ENCODE measurements at places on chromosomes 3 and 15.

DNA sequence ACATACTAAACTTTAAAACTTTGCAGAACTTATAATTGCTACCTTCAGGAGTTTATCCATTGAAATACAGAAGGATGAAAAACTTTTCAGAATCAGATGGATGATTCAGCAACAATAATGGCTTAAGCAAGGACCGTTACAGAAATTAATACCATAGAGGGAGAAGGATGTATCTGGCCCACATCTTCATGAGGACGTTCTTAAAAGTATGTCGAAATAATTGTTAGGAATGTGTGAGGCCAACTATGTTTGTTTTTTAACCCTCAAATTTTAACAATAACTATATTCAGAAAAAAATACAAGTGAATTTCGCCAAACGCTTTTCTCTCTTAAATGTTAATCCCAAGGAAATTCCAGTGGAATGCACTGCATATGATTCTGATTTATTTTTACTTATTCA, 105.2 kb upstream of the EPHA3 start:
- H3K4me3 ChIP-seq = no peak overlapping the region
- DNase-seq = no peak
- no peaks in the 10 kb centered on the region for H3K4me1 ChIP-seq
- H3K36me3 ChIP-seq = no peaks in the 10 kb centered on the region

GRCh38 chr3:126378341-126378751, 16.4 kb upstream of the CFAP100 start:
- no peaks in the 10 kb centered on the region for H3K4me1 ChIP-seq
- no peaks in the 10 kb centered on the region for H3K36me3 ChIP-seq
- no peak for DNase-seq
- H3K27me3 ChIP-seq = peaks cover 17% of the 10 kb centered on the region

DNA sequence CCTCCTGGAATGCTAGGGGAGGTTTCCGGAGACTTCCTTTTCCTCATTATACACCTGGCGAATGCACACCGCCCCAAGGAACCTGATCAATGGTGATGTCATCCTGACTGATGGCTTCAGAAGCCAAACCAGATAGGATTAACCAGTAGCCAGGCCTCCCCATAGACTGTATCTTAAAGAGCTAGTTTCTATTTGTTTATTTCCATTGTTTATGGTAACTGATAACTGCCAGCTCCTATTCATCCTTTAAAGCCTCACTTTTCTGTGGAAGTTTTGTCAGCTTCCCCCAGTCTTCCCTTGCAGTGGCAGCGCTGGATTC, at the start of gene MKRN2OS:
TSS of gene MKRN2OS (minus strand) at position 27 of the 319 bp plus-strand sequence. CDS start 35 bp downstream, outside the sequence.
- H3K27me3 ChIP-seq = no peaks in the 10 kb centered on the region
- no peaks in the 10 kb centered on the region for H3K4me1 ChIP-seq
- DNase-seq = peak; percentile 44
- no peak within 1 kb of the TSS for H3K27ac ChIP-seq
- H3K4me3 ChIP-seq = no peak within 1 kb of the TSS

- no peak overlapping the region for H3K27ac ChIP-seq
- H3K27me3 ChIP-seq = no peaks in the 10 kb centered on the region
- DNase-seq = no peak
These were observed 1249.8 kb downstream of the ROBO1 start for GRCh38 chr3:78517965-78518364.

DNA sequence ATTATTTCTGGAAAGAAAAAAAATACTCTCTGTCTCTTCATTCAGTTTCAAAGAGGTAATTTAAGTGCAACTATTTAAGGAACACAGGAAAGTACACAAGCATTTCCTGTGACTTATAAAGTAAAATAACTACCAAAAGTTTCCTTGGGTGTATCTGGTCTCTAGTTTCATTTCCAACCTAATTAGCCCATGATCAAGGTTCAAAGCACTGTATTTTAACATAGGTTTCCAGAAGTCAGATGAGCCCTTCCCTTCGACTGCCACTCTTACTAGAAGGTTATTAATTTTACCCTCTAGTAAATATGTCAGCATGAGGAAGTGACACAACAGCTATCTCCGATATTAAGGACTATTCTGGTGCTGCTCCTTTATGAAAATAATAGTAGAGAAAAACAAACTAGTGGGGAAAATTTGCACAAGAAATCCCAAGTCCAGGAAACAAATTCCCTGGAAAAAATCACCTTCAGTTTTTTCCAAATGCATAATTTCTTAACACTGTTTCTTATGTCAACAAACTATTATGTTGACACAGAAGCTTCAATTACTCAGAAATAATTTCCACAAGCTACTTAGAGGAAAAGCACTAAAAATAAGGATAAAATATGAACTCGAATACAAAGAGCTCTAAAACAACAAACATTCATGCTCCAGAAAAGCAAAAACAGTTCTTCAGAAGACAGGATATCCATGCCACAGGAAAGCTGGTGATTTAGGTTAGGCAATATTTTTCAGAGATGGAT, 35.3 kb downstream of the CCPG1 start:
- no peaks in the 10 kb centered on the region for H3K27me3 ChIP-seq
- peak; percentile 4 for DNase-seq
- H3K27ac ChIP-seq = no peak overlapping the region
- no peak overlapping the region for H3K4me3 ChIP-seq
- H3K36me3 ChIP-seq = peaks cover 12% of the 10 kb centered on the region
- H3K4me1 ChIP-seq = no peaks in the 10 kb centered on the region

DNA sequence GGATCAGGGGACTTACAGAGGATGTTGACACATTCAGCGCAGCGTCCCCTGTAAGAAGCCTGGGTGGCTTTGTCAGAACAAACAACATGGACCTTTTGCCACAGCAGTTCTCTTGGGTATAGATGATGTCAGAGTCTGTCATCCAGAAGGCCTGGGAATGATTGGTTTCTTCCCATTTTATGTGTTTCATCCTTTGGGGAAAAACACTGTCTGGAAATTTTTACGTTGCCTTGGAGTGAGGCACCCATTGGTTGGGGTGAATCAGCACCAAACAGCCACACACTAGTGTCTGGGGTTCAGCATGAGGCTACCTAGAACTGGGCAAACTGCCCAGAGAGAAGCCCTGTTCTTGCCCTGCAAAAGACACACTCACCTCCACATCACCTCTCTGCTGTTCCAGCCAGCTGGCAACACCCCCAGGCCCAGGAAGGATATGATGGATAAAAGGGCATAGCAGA, 123.0 kb downstream of the FAM43A start:
- no peaks in the 10 kb centered on the region for H3K36me3 ChIP-seq
- no peaks in the 10 kb centered on the region for H3K4me1 ChIP-seq
- no peak overlapping the region for H3K27ac ChIP-seq
- peaks cover 10% of the 10 kb centered on the region for H3K27me3 ChIP-seq
- H3K4me3 ChIP-seq = no peak overlapping the region
- peak; percentile 47 for DNase-seq

GRCh38 chr15:57591822-57592367, at the start of gene MYZAP:
MYZAP (plus strand) TSS chr15:57591904; CDS start chr15:57592035, 131 bp downstream.
- H3K27me3 ChIP-seq = peaks cover 77% of the 10 kb centered on the region
- peak within 1 kb of the TSS; percentile 61 for H3K4me3 ChIP-seq
- peaks cover 7% of the 10 kb centered on the region for H3K4me1 ChIP-seq
- H3K27ac ChIP-seq = no peak within 1 kb of the TSS
- H3K36me3 ChIP-seq = no peaks in the 10 kb centered on the region

DNA sequence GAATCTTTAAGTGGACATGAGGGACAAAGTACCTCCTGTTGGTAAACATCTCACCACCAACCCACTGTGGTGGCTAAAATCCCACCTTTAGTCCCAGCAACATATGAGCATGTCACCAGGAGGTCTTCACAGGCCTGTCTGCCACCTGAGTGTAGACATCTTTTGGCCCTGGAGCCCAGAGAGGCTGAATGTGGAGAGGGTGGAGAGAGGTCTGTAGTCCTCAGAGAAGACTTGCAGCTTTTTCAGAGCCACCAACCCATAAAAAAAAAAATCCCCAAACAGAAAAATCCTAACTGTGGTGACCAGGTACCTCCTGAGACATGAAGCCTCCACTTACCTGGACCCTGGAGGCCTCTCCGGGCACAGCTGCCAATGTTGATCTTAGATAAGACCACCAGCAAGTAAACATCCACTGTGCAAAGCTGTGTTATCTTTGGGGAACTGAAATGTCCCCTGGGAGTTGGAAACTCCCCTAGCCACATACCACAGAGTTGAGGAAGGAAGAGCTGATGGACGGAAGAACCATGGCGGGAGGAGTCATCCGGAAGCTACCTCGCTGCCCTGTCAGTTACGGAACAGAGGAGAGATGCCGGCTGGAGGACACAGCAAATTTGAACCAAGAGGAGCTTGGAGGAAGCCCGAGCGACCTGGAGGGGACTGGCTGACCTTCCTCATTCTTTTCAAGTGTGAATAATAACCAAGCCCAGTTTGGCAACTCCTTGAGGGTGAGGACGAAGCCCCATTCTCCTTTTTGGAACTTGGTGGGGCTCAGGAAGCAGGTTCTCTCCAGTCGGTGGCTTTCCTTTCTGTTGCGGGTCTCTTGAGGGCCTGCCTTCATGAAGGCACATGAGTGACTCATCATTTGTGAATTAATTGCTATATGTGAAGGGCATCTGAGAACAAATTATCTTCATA, at the start of gene GHRL:
TSS of gene GHRL (minus strand) at position 443 of the 915 bp plus-strand sequence. CDS start 2,767 bp downstream, outside the sequence.
- H3K36me3 ChIP-seq = peaks cover 64% of the 10 kb centered on the region
- no peaks in the 10 kb centered on the region for H3K27me3 ChIP-seq
- no peak within 1 kb of the TSS for H3K27ac ChIP-seq
- peak; percentile 24 for DNase-seq
- peaks cover 2% of the 10 kb centered on the region for H3K4me1 ChIP-seq

DNA sequence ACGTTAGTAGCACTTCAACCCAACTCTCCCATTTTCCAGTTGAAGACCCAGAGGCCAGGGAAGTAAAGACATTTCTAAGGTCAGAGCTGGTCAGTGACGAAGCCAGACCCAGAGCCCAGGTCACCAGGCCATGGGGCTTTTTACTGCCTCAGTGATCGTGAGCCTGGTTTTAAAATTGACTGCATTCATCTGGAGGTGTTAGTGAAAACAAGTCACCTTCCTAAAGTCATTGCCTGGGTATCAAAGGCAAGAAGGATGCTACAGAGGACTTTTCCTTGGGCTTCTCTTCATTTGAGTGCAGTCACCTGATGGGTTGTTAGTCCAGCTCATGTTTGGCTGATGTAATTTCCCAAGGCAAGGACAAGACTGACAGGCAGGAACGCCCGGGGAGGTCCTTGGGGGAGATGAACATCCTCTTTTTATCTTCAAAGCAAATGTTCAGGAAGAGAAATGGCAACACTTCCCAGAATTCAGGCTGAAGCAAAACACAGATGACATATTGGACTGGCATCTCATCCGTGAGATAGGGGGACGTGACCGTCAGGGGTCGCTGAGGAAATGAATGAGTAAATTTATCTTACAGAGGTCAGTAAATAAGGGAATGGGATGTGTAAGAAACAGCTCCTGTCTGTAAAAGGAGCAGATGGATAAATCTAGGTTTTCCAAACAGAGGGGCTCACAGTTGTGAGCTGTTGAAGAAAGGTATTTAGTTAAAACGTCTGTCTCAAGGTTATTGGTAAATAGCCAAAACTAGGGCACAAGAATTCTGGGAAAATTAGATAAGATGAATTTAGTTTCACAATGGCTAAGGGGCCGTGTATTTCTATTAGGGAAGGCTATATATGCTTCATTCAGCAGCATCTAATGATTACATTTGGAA, 201.2 kb downstream of the OPA1 start:
- H3K27ac ChIP-seq = no peak overlapping the region
- no peaks in the 10 kb centered on the region for H3K36me3 ChIP-seq
- no peak overlapping the region for H3K4me3 ChIP-seq
- peaks cover 81% of the 10 kb centered on the region for H3K27me3 ChIP-seq
- DNase-seq = peak; percentile 42
- H3K4me1 ChIP-seq = no peaks in the 10 kb centered on the region

- no peak for DNase-seq
- H3K36me3 ChIP-seq = no peaks in the 10 kb centered on the region
- no peak overlapping the region for H3K27ac ChIP-seq
These were observed 379.7 kb downstream of the SQOR start for GRCh38 chr15:46014532-46014931.

- peaks cover 38% of the 10 kb centered on the region for H3K36me3 ChIP-seq
- H3K4me3 ChIP-seq = no peak overlapping the region
- peaks cover 7% of the 10 kb centered on the region for H3K4me1 ChIP-seq
- no peak overlapping the region for H3K27ac ChIP-seq
These were observed 29.2 kb downstream of the RLBP1 start for GRCh38 chr15:89192136-89192535.

DNA sequence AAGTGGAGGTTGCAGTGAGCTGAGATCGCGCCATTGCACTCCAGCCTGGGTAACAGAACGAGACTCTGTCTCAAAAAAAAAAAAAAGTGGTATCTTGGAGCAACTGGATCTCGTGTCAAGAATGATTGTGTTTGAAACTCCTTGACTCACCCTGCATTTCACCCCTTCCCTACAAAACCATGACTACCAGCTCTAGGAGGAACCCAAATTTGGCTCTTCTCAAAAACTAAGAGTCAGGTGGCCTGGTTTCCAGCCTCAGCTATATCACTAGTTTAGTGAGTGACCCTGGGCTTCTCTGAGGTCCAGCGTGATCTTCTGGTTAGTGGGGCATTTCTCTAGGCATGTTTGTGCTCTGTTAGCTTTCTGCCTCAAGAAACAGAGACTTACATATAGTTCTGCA, 222.1 kb downstream of the FAM43A start:
- no peak overlapping the region for H3K4me3 ChIP-seq
- DNase-seq = no peak
- H3K4me1 ChIP-seq = no peaks in the 10 kb centered on the region
- H3K27ac ChIP-seq = no peak overlapping the region

GRCh38 chr15:71152542-71152941, 37.3 kb downstream of the THSD4 start:
- H3K4me3 ChIP-seq = no peak overlapping the region
- H3K27ac ChIP-seq = no peak overlapping the region
- DNase-seq = no peak
- no peaks in the 10 kb centered on the region for H3K27me3 ChIP-seq
- peaks cover 15% of the 10 kb centered on the region for H3K4me1 ChIP-seq

DNA sequence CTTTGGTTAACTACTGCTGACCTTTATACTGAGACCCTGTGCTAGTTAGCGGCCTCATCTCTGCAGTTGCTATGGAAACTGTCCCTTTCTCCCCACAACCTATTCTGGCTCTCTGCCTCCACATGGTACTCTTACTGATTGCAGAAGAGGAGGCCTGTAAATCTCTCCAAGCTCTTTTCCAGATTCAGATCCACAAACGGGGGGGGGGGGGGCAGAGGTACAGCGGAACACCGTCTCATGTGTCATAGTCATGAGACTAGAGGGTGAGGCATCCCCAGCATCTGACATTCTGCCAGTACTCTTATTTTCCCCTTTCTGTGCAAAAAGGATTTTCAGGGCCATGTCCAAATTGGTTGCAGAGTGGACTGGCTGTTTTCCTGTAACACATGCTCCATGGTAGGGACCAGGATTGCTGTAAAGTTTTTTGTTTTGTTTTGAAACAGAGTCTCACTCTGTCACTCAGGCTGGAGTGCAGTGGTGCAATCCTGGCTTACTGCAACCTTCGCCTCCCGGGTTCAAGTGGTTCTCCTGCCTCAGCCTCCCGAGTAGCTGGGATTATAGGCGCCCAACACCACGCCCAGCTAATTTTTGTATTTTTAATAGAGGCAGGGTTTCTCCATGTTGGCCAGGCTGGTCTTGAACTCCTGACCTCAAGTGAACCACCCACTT, 8.3 kb upstream of the MAP1A start:
- H3K4me3 ChIP-seq = no peak overlapping the region
- peaks cover 13% of the 10 kb centered on the region for H3K4me1 ChIP-seq
- DNase-seq = peak; percentile 62
- peak overlapping the region; percentile 82 for H3K27ac ChIP-seq
- no peaks in the 10 kb centered on the region for H3K27me3 ChIP-seq

GRCh38 chr3:28982906-28983305, 298.0 kb upstream of the RBMS3 start:
- H3K27ac ChIP-seq = no peak overlapping the region
- no peak overlapping the region for H3K4me3 ChIP-seq
- H3K27me3 ChIP-seq = no peaks in the 10 kb centered on the region
- H3K36me3 ChIP-seq = no peaks in the 10 kb centered on the region
- DNase-seq = no peak
- H3K4me1 ChIP-seq = no peaks in the 10 kb centered on the region

GRCh38 chr3:53949541-53949940, 57.9 kb upstream of the SELENOK start:
- H3K27me3 ChIP-seq = no peaks in the 10 kb centered on the region
- no peak for DNase-seq
- no peaks in the 10 kb centered on the region for H3K4me1 ChIP-seq
- H3K36me3 ChIP-seq = no peaks in the 10 kb centered on the region

Data from mesenchymal stem cell (in vitro differentiated cells and primary cell).